NCI-H187 treated with DMSO at 0.1 percent for 48 hours (cell line): ENCODE measurements at places on chromosomes 16 and 17.

GRCh38 chr16:67449739-67450138 lies 18.8 kb downstream of the HSD11B2 start:
- no peak for DNase-seq

DNA sequence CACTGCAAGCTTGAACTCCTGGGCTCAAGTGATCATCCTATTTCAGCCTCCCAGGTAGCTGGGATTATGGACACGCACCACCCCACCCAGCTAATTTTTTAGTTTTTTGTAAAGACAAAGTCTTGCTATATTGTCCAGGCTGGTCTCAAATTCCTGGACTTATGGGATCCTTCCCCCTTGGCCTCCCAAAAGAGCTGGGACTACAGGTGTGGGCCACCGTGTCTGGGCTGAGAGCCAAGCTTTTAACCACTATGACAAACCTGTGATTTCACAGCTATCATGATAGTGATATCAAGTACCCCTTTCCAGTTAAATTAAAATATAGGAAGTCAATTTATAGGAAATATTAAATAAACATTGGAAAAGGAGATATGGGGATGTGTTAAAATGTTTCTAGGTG lies 74.6 kb upstream of the IRX6 start:
- no peak for DNase-seq

GRCh38 chr17:32763855-32764439 lies 113.0 kb downstream of the MYO1D start:
- no peak for DNase-seq

DNA sequence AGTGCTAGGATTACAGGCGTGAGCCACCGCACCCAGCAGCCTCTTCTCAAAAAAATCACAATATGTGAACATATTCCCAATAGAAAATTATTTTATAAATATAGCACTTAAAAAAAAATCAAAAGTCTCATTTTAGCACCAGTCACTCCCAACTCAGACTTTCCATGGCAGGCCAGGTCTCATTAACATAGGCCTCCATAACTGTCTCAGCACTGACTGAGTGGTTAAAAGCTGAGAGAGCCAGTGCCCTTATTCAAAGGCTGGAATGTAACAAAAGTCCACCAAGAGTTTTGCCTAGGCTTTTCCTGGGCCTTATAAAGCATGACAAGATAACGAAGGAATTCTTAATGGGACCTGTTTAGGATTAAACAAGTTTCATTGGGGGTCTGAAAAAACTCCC lies 79.8 kb downstream of the EMP2 start:
- no peak for DNase-seq

- no peak for DNase-seq
Observed at GRCh38 chr16:22633799-22634198, 123.1 kb downstream of the NPIPB5 start.

GRCh38 chr17:31085563-31085962 lies 9.2 kb upstream of the NF1 start:
- DNase-seq, result no peak

- no peak for DNase-seq
Observed at GRCh38 chr17:35555691-35556090, 4.9 kb downstream of the SLFN14 start.

DNA sequence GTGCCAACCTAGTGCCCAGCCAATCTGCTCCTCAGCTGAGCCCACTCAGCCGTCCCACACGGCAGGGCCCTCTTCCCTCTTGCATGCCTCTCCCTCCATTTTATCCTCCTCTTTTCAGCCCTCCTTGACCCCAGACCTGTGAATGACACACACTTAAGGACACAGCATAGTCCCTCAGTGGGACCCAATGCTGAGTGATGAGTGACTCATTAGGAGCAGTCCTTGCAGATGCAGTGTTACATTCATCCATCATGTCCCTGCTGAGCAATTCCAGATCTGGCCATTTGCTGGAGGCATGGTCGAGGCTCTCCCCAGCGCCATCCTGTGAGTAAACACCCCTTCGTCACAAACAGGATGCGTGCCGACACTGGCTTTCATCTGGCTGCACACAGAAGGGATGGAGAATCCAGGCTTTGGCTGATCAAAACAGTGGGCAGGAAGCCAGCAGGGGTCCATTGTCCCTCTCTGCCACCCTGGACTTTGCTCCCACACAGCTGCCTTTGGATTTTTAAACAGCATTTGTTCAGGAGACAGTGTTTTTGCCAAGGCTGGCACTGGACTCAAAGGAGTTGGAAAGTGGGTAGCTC lies 122.6 kb downstream of the AXIN2 start:
- no peak for DNase-seq
